ENCODE measurements at places on chromosomes 6 and 20.

GRCh38 chr20:375265-375889 is 5.2 kb upstream of the TRIB3 start:
- no peak for DNase-seq

DNA sequence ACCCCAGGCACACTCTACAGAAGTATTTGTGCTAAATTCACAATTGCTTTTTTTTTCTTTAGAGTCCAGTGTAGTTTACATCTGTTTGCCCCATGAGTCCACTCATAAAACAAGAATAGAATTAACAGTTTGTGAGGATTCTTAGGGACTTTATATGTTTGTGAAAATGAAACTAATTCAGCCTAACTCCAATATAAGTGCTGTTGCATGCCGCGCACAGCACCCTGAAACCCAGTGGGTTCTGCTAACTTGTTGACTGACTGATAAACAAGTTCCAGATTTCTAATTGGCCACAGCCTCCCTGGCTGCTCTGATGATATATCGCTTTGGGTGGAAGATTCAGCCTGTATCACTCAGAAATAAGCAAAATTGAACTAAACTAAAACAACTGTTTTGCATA is 561.4 kb downstream of the PKHD1 start:
- DNase-seq: no peak

- DNase-seq: no peak
Observed at GRCh38 chr6:137926985-137927384, 59.9 kb downstream of the TNFAIP3 start.

DNA sequence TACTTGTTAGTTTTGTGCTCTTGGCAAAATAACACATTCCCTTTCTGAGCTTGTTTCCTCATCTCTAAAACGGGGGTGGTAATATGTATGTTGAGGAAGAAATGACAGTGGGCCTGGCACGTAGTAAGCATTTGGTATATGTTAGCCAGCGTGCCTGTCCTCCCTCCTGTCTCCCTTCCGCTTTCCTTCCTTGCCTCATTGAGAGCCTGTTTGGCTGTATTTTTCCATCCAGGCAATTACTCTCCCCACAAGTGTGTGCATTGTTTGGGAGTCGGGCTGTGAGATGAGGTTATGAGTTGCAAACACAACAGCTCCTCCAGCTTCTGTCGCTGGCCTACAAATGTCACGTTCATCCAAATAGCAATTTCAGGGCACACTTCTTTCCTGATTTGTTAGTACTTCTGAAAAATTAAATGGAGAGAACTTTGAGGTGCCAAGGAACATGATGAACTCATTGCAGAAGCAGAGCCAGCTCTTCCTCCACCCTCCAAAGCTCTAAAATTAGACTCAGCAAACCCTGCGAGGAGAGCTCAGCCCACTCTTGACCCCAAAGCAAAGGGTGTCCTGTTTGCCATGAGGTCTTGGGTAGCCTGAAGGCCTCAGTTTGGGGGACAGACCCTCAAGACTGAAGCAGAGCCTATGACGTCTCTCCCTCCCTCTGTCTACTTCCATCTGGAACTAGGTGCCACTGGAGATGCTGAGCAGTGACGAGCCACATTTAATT is 50.7 kb upstream of the TOX2 start:
- DNase-seq: no peak

DNA sequence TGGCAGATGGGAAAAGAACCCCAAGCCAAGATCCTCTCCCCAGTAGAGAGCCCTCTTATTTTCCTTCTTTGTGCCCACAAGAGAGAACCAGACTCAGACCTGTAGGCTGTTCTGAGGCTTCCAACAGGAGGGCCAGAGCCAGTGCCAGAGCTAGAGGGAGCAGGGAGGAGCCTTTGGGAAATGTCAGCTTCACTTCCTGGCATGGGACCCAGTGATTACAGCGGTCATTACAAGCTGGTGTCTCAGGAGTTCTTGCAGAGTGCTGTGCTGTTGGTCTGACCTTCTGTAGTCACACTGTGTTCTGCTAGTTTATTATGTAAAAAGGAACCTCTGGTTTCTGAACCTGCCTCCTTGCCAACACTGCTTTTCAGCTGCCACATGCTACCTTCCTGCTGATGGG is 38.9 kb downstream of the STK35 start:
- DNase-seq: no peak

DNA sequence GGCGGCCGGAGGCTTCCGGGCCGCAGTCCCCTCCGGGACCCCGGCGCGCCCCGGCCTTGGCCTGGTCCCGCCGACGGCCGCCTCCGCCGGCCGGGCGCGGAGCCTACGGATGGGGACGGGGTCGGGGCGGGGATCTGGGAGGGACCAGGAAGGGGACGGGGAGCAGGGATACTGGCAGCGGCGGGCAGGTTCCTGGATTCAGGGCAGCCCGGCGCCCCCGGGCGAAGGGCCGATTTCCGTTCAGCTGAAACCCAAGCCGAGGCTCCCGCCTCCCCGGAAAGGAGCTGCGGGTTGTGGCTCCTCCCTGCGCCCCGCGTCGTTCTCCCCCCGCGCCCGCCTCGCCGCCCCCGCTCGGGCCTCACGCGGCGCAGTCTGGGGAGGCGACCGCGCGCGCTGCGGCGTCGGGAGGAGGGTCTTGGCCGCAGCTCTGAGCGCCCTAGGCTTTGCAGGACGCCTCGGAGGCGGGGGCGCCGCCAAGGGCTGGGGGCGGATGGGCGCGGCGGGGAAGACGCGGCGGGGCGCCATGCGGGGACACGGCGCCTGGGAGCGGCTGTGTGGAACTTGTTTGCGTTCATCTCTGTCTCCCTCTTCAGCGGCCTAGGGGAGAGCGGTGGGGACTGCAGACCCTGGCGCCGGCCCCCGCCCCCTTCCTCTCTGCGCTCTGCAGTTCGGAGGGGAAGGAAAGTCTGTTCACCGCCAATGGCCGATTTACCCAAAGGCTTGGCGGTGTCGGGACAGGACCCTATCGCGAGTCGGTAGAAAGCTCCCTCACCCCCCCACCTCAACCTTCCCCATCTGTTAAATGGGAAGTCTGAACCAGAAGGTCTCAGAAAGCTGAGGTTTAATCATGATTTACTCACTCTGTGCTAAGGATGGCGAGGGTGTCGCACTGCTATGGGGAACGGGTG is 22.7 kb upstream of the TMEM181 start:
- no peak for DNase-seq

GRCh38 chr6:54689620-54690019 is 157.0 kb upstream of the FAM83B start:
- DNase-seq: no peak

GRCh38 chr6:140857739-140858380 is 1274.9 kb upstream of the GJE1 start:
- DNase-seq: no peak

- DNase-seq: no peak
Observed at GRCh38 chr20:37986044-37986858, 47.0 kb downstream of the TTI1 start.

DNA sequence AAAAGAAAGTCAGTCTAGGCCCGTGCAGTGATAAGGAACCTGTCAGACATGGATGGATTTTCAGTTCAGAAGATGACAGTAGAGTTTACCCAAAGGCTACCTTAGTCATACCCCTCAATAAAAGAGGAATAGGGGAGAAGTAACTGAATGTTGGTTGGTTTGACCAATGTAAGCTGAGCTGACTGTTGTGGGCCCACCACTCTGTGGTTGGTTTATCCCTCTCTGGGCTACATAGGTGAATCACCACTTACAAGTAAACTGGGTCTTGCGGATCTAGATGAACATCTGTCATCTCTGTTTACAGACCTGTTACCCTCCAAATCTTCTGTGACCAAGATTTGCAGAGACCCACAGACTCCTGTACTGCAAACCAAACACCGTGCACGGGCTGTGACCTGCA is 37.2 kb upstream of the MYLK2 start:
- DNase-seq: no peak
